Stimulated activated CD4-positive, alpha-beta T cell treated with anti-CD3 and anti-CD28 coated beads, TNF-alpha, amount 100 ng/mL, for 24 hours (primary cell): ENCODE measurements at places on chromosomes 7 and 10.

GRCh38 chr10:99880080-99880835, 97.8 kb downstream of the ABCC2 start:
- DNase-seq = no peak

GRCh38 chr7:44236333-44236728, 35.6 kb downstream of the YKT6 start:
- no peak for DNase-seq

GRCh38 chr10:6098156-6098555, 9.3 kb downstream of the RBM17 start:
- DNase-seq = no peak

GRCh38 chr7:108152198-108152597, 22.0 kb upstream of the LAMB4 start:
- no peak for DNase-seq

DNA sequence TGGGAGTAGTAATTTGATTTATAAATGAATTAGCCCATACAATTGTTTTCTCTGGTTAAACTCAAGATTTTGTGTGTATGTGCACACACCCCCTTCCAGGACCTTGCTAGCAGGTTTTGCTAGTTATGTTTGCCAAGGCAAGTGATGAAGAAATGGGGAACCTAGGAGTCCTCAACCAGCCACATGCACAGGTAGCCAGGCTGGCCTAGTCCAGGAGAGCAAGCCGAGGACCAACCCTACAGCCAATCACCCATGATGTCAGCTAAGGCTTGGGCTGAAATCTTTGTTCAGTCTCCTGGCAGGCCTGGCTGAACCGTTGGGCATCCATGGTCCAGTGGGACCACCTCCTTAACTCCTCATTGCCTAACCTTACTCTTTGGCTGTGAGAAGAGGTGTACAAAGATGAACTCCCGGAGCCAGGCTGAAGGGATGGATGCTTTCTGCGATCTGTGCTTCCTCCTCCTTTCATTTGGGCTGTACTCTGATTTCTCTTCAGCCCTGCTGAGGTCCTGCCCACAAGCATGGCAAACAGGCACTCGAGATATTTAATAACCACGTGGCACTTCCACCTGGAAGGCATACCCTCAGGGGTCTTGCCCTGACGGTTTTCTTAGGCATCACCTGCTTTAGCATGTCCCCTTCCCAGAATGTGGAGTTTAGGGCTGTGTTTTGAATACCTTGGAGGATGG, 22.1 kb downstream of the HNRNPA2B1 start:
- no peak for DNase-seq

GRCh38 chr7:115600207-115600606, 430.4 kb downstream of the TFEC start:
- no peak for DNase-seq

GRCh38 chr7:104983076-104983577, 30.9 kb upstream of the KMT2E start:
- DNase-seq = no peak

GRCh38 chr10:101052285-101052684, 9.5 kb upstream of the KAZALD1 start:
- no peak for DNase-seq

GRCh38 chr10:103845972-103846371, 9.4 kb downstream of the SH3PXD2A start:
- peak; percentile 25 for DNase-seq

- DNase-seq = no peak
Observed at GRCh38 chr7:139104091-139104450, 5.4 kb downstream of the ZC3HAV1 start.

DNA sequence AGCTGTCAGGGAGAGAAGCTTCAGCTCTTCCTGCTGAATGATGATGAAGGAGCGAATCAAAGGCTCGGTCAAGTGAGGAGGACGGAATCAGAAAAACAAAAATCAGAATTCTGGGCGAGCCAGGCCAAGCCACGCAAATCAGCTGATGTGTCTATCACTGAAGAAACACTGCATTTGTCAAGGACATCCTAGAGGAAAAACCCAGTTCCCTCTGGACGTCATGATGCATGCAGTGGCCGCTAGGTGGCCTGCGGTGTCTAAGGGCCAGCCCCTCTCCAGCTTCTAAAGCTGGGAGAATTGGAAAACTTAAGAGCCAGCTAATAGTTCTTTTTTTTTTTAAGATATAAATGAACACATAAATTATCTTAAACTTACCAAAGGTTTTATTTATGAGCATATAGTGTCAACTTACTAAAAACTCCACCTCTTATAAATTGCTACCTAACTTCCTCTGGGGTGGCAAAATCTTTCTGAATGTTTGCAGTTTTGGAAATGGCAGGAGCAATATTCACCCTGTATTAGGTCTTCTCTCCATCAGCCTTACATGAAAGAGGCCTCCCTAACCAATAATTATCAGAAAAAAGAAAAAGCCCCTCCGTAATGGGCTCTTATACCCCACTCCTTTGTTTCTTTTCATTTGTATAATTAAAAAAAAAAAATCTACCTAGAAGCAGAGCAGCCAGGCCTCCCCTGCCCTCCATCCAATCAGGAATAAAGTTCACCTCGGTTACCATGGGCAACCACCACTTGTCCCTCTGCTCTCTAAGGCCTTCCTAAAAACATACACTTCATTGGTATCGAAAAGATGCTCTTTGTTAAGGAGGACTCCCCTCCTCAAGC, 186.8 kb downstream of the USP6NL start:
- DNase-seq = no peak

DNA sequence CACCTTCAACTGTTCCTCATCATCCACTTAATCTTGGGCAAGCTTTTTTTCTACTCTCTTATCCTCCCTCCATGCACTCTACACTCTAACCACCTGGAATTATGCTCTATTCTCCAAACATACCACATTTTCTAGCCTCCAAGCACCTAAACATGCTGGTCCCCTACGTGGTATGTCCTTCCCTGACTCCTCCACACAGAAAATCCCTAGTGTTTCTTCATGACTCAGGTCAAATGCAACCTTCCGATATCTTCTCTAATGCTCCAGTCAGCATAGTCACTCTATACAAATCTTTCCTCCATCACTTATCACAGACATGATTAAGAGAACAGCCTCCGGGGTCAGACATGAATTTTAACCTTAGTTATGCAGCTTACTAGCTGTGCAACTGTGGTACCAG, 68.8 kb downstream of the ARMH3 start:
- DNase-seq = no peak

GRCh38 chr7:89200758-89201157, 405.2 kb upstream of the TEX47 start:
- DNase-seq = no peak

DNA sequence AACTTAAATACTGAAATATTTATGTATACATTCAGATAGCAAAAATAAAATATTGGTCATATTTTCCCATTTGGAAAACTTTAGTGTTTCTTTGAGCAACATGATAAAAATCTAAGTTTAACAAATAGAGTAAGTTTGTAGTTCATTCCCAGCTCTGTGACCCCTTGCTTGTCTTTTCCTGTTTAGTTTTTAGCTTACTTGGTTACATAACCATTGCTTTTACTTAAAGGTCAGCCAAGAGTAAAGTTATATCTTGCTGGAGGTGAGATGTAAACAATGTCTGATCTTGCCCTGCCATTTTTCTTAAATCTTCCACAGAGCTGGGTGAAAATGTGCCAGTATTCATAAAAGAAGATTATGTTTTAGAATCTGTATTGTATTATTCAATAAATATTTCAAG, 46.7 kb upstream of the MDFIC start:
- no peak for DNase-seq

- no peak for DNase-seq
Observed at GRCh38 chr7:9603291-9603690, 1169.9 kb downstream of the NXPH1 start.

- DNase-seq = no peak
Observed at GRCh38 chr10:62562101-62562500, 187.9 kb downstream of the ZNF365 start.

DNA sequence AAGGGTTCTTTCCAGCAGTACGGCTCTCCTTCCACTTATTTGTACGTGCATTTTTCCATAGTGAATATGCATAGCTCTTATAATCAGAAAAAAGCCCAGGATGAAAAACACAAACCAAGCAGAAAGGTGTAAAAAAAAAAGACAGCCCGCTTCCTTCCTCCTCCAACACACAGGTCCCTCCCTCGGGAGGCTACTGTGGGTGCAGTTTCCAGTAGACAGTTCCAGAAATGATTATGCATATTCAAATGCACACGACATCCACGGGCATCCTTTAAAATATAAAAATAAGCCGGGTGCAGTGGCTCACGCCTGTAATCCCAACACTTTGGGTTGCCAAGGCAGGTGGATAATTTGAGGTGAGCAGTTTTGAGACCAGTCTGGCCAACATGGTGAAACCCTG, 59.9 kb downstream of the TNRC18 start:
- DNase-seq = no peak

GRCh38 chr7:86647385-86648094, 3.8 kb downstream of the GRM3 start:
- no peak for DNase-seq

- DNase-seq = no peak
Observed at GRCh38 chr10:118997379-118997778, 32.1 kb upstream of the NANOS1 start.

GRCh38 chr7:46512891-46513413, 591.9 kb upstream of the IGFBP3 start:
- DNase-seq = no peak

- DNase-seq = no peak
Observed at GRCh38 chr10:33064706-33065105, 106.7 kb upstream of the ITGB1 start.

GRCh38 chr7:133857376-133858119, 269.6 kb upstream of the LRGUK start:
- DNase-seq = no peak

DNA sequence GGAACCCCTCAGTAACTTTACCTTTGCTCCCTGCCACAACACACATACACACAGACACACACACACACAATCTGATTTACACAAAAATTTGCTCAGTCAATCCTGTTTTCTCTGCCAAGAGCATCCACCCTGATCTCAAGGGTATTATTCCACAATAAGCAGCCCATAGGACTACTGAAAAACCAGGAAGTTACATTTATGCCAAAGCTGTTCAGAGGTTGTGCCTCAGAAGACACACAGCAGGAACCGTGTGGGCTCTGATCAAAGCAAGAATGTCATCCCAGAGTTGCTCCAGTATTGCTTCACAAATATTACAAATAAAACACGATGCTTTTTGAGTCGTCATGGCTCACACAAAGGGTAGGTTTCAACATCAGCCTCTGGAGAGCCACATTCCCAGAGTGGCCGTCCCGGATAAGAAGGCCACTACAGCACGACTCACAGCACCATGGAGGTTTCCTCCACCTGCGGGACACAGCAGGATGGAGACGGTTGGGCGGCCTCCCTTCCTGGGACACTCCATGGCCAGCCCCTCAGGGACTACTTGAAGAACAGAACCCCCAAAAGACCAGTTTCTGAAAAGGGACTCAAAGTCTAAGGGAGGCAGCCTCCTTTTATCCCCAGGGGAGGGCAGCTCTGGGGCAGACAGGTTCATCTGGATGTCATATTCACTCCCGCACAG, 1.6 kb downstream of the AIFM2 start:
- no peak for DNase-seq

DNA sequence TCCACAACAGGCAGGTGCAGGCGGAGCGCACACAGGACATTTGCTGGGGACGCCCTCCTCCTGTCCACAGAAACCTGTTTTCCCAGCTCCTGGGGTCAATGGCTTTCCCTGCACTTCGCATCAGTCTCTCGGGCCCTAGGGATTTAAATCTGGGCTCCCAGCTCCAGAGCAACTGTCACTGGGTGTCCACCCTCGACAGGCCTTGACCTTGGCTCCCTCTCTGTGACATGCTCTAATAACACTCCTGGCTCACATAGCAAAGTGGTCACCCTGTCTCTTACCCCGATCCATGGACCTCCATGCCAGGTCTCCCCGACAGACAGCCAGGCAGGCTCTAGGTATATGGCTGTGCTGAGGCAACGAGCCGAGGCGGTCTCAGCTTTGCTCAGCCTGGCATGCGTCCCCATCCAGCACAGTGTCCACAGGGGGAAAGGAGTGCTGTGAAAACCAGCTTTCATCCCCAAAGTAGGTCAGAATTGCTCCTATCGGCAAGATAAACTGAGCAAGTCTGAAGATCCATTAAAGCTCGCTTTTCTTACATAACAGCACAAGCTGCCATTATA, 195.6 kb downstream of the TNS3 start:
- no peak for DNase-seq
